NCI-H1105 treated with DMSO at 0.1 percent for 48 hours (cell line): ENCODE measurements at places on chromosomes 6 and 20.

DNA sequence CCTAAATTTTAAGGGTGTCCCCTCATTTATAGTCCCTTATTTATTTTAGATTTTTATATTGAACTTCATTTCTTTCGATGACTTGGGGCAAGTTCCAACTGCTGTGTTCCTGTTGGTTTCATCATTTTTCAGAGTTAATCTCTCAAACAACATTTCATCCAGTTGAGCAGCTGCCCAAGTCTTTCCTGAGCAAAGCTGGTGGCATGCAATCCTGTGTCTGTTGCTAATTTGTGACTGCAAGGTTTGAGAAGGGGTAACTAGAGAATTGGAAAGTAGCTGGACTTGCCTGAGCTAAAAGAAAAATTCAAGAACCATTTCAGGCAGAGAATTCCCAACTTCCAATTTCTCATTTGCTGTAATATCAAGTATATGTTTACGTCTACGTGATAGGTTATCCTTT is 881.5 kb upstream of the SLC35B3 start:
- DNase-seq: no peak

- peak; percentile 85 for DNase-seq
Observed at GRCh38 chr6:3732345-3733141, 19.0 kb downstream of the PXDC1 start.

- no peak for DNase-seq
Observed at GRCh38 chr6:135088281-135088680, 33.7 kb upstream of the HBS1L start.

GRCh38 chr20:1401451-1401907 is 8.6 kb upstream of the FKBP1A start:
- DNase-seq: no peak
